ENCODE measurements at places on chromosomes 16 and 17. TPM values are rescaled to one million over a fixed set of nuclear protein-coding genes. Genes with fewer than 3 reads are reported as not detected.

The MLLT6 gene
- total RNA-seq, result 68.7 TPM

The C16orf92 gene
- not detected for total RNA-seq

The TEDC2 gene
- not detected for total RNA-seq

The MC1R gene
- 7.2 TPM for total RNA-seq

DNA sequence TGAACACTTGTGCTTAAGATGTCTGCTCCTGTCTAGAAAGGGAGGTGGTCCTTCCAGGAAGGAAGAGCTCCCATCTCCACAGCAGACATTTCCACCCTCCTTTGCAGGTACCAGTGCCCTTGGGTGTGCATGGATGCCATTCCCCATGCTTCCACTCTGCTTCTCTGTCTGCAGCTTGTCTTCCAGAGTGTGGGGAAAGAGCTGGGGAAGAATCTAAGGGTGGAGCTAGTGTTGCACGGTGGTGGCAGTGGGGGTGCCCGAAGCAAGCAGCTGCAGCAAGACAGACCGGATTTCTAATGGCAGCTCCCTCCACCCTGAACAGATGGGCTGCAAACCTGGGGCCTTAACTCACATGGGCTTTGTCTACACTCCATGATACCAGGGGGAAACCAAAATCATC is 22.6 kb upstream of the HOXB13 start:
- DNase-seq, result no peak

GRCh38 chr16:70692130-70692872 is 6.4 kb upstream of the MTSS2 start:
- DNase-seq, result no peak

GRCh38 chr17:2780256-2780655 is 16.0 kb upstream of the RAP1GAP2 start:
- no peak for DNase-seq

DNA sequence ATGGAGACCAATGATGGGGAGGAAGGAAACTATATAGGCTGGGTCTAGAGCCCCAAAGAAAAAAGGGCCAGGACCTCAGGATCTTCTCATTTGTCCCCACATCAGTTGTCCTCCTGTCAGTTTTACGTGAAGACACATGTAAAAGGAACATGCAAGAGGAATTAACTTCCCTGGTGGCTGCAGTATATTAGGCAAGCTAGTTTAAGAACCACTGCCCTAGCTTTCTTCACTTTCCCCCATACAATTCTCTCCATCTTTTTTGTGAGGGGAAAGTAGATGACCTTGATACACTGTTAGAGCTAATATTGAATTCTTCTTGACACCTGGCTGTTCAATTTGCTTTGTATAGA is 2.3 kb downstream of the MAP3K3 start:
- DNase-seq, result no peak

GRCh38 chr17:28398280-28398981 is 7.6 kb downstream of the SLC46A1 start:
- no peak for DNase-seq

DNA sequence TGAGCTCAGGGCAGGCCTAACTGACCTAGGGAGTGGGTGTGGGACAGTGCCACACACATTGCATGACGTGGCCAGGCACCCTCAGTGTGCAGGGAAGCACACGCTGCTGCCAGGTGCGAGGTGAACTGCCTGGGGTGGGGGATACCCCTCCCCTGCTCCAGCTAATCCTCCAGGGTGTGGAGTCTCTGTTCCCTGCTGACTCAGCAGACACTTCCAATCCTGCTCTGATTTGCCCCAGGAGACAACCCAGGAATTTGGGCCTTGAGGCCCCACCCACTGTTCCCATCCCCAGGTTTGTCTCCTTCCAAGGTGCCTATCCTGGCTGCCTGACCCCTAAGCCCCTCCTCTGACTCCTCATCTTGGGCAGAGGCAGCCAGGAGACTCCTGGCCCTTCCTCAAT is 10.7 kb downstream of the DLX3 start:
- no peak for DNase-seq

- DNase-seq, result no peak
These were observed 315.3 kb downstream of the XYLT1 start for GRCh38 chr16:17155485-17155884.

- DNase-seq, result peak; percentile 39
These were observed 7.7 kb upstream of the TMEM92 start for GRCh38 chr17:50266384-50267073.

- DNase-seq, result no peak
These were observed 50.9 kb upstream of the TEKT3 start for GRCh38 chr17:15392326-15392741.

GRCh38 chr17:78082988-78083387 is 45.6 kb downstream of the TMC6 start:
- no peak for DNase-seq

- DNase-seq, result peak; percentile 55
These were observed 68.6 kb downstream of the ZZEF1 start for GRCh38 chr17:4073983-4074830.

- no peak for DNase-seq
These were observed 13.8 kb downstream of the USP22 start for GRCh38 chr17:21029036-21029435.

GRCh38 chr17:79970576-79971068 is 65.0 kb downstream of the TBC1D16 start:
- peak; percentile 50 for DNase-seq

DNA sequence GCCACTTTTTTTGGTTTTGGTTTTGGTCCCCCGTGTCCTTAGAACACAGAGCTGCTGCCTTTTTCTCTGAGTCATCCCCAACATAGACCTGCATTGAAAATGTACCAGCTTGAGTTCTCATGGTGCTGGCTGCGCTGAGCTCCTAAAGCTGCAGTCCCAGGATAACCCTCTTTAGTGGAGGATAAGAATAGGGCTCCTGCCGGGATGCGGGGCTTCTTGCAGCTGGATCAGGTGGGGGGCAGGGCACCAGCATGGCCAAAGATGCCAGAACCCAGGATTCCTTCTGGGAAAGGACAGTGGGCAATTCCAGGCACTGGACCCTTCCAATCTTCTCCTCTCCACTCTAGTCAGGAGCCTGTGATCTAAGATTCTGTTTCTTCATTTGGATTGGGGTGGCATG is 8.3 kb upstream of the CLUH start:
- DNase-seq, result no peak

DNA sequence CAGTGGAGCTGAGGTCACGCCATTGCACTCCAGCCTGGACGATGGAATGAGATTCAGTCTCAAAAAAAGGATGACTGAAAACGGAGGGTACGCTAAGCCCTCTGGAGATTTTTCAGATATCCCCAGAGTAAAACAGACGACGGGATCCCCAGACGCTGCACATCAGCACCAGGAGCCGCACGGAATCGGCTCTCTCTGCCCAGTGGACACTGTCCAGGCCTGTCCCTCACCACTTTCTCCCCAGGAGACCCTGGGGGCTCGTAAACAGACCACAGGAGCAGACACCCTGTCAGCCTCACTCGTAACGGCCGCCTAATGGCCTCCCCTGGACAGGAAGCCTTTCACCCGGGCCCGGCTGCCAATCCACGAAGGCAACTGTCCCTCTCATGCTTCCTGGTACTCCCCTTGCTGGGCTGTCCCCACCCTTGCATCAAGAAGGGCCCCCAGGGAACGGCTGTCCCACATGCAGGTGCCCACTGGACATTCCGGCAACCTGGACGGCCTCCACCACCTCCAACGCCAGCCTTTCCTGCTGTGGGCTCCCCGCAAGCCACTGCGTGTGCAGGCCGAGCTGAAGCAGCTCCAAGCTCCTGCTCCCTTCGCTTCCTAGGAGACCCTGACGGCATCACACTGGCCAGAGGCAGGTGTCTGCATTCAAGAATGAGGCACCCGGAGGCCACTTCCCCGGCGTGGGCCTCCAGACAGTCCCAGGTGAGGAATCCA is 74.3 kb downstream of the TIMM22 start:
- no peak for DNase-seq
